ENCODE measurements at places on chromosomes 3 and 15. TPM values are rescaled to one million over a fixed set of nuclear protein-coding genes. Genes with fewer than 3 reads are reported as not detected.

- peak; percentile 73 for DNase-seq
Measured at GRCh38 chr3:119294696-119295671, 801 bp downstream of the ARHGAP31 start.

- DNase-seq, result no peak
Measured at GRCh38 chr3:104461431-104461830, 905.3 kb upstream of the ALCAM start.

DNA sequence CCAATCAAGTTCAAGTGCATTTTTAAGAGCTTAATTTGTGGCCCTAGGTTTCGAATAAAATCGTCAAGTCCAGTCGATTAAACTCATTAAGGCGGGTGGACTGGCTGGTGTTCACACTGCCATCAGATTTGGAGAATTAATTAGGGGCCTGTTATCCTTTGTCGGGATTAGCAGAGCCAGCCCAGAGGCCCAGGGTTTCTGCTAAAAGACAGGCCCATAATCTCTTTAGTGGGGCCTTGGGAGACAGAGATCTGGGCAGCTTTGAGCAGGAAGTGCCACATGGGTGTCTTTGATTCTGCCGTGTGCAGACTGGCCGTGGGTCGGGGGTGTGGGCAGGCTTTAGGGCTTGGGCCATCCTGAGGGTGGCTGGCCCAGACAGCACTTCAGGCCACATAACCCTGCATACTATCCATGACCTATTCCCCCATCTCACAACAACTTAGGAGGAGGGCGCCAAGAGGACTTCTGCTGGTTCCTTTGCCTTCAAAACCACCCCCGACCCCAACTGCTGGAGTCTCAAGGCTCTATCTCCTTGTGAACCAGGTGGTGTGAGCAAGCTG lies 94.7 kb downstream of the PLXNA1 start:
- no peak for DNase-seq

DNA sequence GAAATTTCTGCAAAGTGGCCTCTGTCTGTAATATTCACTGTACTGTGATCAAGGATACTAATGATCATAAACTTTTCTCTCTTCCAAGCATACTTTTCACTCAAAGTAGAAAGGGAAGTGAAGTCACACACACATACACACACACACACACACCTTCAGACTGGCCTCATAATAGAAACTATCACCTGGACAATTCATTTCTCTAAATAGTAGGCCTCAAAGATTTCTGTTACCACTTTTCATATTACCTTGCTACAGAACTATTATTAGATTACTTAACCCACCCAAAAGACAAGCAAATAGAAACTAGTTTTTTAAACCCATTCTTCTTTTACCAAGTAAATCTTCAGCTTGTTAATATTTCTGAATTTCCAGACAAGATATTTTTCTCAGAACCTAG lies 12.2 kb downstream of the CPB1 start:
- DNase-seq, result no peak

GRCh38 chr3:172700256-172700655 lies 10.6 kb downstream of the NCEH1 start:
- no peak for DNase-seq

Gene HES1
- total RNA-seq, result 61.9 TPM

Gene PTX3
- total RNA-seq, result 3.5 TPM

Gene UCN2
- 2.4 TPM for total RNA-seq

Gene PRICKLE2
- 49.3 TPM for total RNA-seq

- DNase-seq, result no peak
Measured at GRCh38 chr15:64763021-64763420, 12.4 kb downstream of the RBPMS2 start.

DNA sequence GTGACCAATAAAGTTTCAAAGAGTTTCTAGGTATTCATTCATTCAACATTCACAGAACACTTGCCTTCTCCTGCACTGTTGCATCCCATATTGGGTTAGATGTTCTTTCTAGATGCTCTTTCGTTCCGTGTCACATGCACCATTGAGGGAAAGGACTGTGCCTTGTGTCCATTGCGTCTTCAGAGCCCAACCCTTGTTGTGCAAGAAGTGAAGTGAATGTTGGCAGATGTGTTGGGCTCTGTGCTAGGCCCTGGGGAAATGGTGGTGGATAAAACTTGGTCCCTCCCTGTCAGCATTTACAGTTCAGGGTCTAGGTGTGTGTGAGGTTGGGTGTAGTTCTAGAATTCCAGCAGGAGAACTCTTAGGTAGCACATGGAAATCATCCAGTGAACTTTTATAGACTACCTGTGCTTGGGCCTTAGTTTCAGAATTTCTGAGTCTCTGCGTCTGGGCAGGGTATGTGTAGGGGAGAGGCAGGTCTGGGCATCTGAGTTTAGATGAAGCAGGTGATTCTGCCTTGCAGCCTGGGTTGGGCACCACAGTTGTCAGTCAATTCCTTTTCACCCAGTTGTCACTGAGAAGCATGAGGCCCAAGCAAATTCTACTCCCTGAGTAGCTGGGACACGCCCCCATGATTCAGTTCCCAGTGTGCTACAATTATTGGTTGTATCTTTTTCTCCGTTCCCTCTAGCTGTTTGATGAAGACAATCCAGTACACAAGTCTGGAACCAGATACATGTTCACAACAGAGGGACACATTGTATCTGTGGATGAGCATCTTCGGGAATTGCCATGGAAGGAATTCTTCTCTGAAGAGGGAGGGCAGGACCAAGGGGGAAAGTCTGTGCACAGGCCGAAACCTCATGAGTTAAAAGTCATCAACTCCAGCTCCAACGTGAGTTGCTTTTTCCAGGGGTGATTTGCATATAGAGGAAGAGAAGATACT lies 25.4 kb downstream of the EDEM1 start:
- no peak for DNase-seq

GRCh38 chr3:184514171-184514490 lies 47.5 kb upstream of the EPHB3 start:
- DNase-seq, result no peak

Gene MYD88
- 14.1 TPM for total RNA-seq

Gene ACAD9
- 36.7 TPM for total RNA-seq

DNA sequence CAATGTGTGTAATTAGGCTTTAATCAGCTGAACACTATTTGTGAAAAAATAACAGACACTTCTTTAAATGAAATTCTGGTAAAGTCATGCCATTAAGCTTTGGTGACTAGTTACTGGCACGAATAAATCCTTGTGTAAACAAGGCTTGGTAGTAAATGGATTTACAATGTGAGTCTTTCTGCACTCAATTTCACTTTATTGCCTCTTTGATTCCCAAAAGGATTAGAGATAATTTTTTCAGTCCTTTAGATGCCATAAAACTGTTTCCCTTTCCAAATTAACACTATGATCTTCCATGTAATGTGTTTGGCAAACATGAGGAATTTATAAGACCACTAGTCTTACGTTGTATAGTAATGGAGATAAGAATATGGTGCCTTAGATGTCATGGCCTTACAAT lies 339.5 kb upstream of the DNAJC19 start:
- DNase-seq, result no peak

Gene ASB14
- 3.4 TPM for total RNA-seq

GRCh38 chr3:127751782-127752181 lies 70.5 kb downstream of the MGLL start:
- no peak for DNase-seq

GRCh38 chr3:189780546-189781270 lies 149.5 kb downstream of the TP63 start:
- DNase-seq, result no peak

Gene C3orf22
- not detected for total RNA-seq

Gene LMAN1L
- not detected for total RNA-seq

GRCh38 chr3:58287354-58287753 lies 18.7 kb upstream of the RPP14 start:
- DNase-seq, result no peak

- DNase-seq, result no peak
Measured at GRCh38 chr3:16477056-16477455, 36.4 kb downstream of the RFTN1 start.

- DNase-seq, result no peak
Measured at GRCh38 chr3:196339493-196340254, 1.5 kb upstream of the TM4SF19 start.

Gene ISL2
- 6.6 TPM for total RNA-seq

GRCh38 chr3:46495901-46496456 lies 1.8 kb upstream of the RTP3 start:
- DNase-seq, result no peak

DNA sequence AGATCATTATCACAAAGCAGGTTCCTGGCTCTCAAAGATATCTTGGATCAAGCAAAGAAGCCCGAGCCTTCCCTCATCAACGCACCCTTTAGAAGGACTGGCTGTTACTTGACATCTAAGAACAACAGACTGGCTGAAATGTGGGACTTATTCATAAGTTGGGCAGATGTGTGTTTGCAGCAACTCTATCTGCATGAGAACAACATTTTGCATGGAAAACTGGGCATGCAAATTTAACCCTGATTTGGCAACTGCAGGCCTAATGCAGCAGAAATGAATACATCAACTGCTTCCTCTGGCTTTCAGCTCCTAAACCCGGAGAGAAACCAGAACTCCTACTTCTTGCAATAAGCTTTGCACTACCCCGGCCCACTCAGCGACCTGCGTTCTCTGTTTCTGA lies 35.0 kb upstream of the FOXP1 start:
- DNase-seq, result no peak

Gene GPR160
- total RNA-seq, result 1.3 TPM

GRCh38 chr15:92393071-92393979 lies at the start of gene ST8SIA2:
ST8SIA2 (plus strand) TSS chr15:92393881; CDS start chr15:92394065, 184 bp downstream.
- peak; percentile 86 for DNase-seq

DNA sequence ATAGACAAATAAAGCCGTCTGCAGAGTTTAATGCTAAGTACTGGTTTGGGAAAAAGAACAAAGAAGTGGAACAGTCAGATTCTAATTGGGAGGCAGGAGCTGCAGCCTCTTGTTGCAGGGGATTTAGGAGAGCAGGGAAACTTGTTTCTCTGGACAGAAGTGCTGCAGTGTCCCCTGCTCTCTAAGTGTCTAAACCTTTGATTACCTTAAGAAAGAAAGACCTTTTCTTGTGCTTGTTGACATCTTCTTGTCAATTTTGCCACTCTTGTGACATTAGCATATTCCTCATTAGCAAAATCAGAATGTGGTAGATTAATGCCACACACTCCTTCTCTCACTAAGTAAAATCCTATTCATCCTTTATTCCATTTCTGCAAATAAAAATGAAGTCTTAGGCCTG lies 38.8 kb downstream of the TRAT1 start:
- no peak for DNase-seq

DNA sequence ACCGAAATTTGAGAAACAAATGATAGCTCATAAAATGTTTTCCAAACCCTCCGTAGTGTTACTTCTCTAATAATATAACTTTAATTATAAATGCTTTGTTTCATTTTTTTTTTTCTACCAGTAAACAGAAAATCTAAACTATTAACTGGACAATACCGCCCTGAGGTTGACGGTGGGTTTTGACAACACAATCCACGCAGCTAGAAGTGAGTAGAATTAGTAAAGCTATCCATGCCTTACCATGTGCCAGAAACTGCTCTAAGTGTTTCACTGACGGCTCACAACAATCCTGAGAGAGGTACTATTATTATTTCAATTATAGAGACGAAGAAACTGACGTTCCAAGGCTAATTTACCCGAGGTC lies 410 bp downstream of the NDUFAF1 start:
- no peak for DNase-seq

DNA sequence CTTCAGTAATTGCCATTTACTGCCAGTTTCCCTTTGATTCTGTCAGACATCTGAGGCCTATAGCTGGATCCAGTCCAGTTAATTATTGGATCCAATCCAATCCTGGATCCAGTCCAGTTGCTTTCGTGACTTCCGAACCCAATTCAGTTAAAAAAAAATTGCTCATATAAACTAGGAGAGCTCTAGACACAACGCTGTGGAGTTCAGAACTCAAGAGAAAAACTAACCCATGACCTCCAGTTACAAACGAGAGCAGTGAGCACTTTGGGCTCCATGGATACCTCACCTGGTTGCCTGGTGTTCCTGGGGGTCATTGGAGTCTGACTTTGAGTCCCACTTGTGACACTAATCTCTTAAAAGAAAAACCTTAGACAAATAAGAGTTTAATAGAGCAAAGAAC lies 269.8 kb downstream of the THSD4 start:
- DNase-seq, result no peak

Gene ENTPD3
- 3.0 TPM for total RNA-seq

- DNase-seq, result no peak
Measured at GRCh38 chr3:182726258-182727142, 66.8 kb upstream of the ATP11B start.

GRCh38 chr3:193869221-193870201 lies 266.4 kb upstream of the HES1 start:
- peak; percentile 33 for DNase-seq

GRCh38 chr3:159624616-159625015 lies 364.0 kb upstream of the IL12A start:
- DNase-seq, result no peak

Gene KCNAB1
- 6.3 TPM for total RNA-seq

GRCh38 chr3:173660645-173661299 lies 263.2 kb downstream of the NLGN1 start:
- no peak for DNase-seq

- DNase-seq, result no peak
Measured at GRCh38 chr3:81048058-81048665, 713.3 kb downstream of the GBE1 start.

DNA sequence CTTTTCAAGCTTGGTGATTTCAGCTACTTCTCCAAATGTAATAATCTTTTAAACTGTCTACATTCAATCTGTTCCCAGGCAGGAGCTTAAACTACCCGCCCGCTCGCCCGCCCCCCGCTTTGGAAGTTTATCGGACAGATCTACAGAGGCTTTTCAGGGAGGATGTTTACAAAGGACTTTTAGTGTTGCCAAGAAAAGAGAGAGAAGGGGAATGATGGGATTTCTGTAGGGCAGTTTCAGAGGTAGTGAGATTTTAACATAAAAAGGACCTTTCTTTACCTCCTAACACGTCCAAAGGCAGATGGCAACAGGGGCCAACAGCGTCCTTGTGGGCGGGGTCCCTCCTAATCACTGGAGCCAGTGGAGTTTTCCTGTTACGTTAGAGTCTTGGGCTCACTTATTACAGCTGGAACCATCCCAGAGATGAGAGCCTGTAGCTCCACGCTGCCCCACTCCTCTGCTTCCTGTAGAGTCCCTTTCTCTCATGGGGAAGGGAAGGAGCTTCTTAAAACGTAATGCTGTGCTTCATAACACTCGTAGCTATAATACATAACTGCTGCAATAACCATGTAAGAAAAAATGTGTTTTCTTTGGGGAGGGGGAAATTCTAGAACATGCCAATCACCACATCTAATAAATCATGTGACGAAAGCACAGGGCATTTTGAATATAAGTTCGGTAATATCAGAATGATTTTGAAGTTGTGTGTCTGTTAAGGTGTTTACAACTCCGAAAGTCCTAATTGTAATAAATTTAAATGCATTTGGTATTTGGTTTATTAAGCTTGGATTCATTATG lies 30.9 kb downstream of the HES1 start:
- peak; percentile 66 for DNase-seq

DNA sequence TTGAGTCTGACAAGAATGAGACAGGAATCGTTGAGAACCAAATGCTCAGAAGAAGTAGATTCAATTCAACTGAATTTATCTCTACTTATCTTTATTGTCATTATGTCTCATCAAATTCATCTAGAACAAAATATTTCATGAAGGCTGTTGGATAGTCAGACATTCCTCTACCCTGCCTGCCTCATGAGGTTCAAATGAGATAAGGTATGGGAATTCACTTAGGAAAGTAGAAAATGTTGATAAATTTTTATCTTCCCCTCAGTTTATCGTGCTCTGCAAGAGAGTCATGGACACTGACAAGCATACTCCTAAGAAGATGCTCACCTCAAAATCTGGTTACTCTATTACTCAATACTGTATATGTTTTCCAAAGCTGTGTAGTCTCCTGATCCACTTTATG lies 149.7 kb upstream of the CDIN1 start:
- no peak for DNase-seq
